ENCODE measurements at places on chromosomes 12 and 14.

GRCh38 chr14:99380402-99380801 lies 100.3 kb downstream of the SETD3 start:
- no peak for DNase-seq

DNA sequence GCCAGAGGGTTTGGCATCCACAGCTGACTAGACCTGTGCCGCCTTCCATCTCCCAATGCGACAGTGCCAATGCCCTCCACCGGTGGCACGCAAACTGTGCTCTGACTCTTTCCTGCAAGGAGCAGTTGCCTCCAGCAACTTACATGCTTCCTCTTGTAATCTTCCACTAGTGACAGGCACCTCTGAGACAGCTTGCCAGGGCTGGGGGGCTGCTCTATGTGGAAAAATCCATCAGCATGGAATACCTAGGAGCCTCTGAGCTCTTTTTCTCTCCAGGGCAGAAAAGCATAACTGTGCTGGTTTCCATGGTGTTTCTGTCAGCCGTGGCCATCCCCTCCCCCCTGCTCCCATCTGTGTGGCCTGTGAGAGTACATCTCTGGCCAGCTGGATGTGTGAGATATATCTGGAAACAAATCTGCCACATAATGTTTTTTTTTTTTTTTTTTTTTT lies 110.6 kb downstream of the MYRFL start:
- no peak for DNase-seq

- no peak for DNase-seq
These were observed 2.3 kb upstream of the PAWR start for GRCh38 chr12:79692860-79693577.

GRCh38 chr12:80710727-80711449 lies 3.5 kb downstream of the MYF6 start:
- DNase-seq: no peak

DNA sequence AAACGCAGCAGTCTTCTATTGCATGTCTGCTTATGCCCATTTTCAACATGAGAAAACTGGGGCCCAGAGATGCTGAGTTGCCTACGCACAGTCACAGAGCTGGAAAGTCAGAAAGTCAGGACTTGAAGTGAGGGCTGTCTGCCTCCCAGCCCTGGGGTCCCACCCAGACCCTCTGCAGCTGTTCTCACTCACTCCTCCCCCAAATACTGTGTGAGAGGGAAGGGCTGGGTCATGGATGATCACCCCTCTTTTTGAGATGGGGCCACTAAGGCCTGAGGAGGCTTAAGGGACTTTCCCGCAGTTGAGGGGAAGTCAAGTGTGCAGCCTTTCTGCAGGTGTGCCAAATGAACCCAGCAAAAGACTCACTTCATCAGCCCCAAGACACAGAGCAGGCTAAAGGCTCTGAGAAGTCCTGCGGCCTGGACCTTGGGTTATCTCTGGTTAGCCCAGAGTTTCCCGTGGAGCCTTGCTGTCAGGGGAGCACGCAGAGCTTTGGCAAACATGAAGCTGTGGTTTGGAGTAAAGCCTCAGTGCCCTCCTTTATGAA lies 18.7 kb downstream of the DTX1 start:
- no peak for DNase-seq

DNA sequence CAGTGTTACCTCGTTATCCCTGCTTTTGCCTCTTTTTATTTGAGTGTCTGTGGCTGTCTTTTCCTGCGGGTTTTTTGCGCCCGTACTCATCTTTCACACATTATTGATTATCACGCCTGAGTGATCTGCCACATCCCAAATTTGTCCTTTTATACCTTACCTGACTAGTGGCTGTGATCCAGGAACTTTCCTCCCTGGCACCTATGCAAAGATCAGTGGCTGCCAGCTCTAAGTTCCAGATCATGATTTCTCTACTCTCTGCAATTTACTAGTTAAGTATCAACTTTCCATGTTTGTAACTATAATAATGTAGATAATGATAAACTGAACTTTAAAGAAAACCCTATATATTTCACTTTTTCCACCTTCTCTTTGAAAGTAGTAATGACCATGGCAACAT lies 36.9 kb downstream of the PLEKHA5 start:
- DNase-seq: no peak

- DNase-seq: no peak
These were observed 52.0 kb downstream of the KCNMB4 start for GRCh38 chr12:70418101-70418500.

DNA sequence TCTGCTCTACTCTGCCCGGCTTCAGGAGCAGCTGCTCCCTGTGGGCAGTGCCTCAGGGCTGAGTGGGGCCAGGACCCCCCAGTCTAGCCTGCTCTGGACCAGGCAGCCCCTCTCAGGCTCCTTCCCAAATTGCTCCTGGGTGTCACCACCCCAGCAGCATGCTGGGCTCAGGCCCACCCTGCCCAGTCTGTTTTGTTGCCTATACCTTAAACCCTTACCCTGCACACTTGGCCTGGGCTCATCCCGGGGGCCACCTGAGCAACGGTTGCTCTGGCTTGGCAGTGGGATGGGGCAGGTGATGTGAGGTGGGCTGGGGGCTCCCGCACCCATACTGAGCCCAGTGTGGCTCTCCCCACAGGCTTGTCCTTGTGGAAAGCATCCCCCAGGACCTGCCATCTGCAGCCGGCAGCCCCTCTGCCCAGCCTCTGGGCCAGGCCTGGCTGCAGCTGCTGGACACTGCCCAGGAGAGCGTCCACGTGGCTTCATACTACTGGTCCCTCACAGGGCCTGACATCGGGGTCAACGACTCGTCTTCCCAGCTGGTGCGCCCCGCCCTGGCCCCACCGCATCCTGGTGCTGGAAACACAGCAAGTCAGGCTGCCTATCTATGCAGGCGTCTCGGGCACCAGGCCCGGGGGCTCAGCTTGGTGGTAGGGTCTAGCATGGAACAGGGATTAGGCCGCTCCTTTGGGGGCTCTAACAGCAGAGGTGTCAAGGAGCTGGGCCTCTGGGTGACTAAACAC lies 3.9 kb downstream of the PLD4 start:
- DNase-seq: no peak

GRCh38 chr14:23252006-23252405 lies 14.3 kb downstream of the RNF212B start:
- peak; percentile 61 for DNase-seq

GRCh38 chr12:42291680-42292079 lies 34.2 kb downstream of the ZCRB1 start:
- DNase-seq: no peak

DNA sequence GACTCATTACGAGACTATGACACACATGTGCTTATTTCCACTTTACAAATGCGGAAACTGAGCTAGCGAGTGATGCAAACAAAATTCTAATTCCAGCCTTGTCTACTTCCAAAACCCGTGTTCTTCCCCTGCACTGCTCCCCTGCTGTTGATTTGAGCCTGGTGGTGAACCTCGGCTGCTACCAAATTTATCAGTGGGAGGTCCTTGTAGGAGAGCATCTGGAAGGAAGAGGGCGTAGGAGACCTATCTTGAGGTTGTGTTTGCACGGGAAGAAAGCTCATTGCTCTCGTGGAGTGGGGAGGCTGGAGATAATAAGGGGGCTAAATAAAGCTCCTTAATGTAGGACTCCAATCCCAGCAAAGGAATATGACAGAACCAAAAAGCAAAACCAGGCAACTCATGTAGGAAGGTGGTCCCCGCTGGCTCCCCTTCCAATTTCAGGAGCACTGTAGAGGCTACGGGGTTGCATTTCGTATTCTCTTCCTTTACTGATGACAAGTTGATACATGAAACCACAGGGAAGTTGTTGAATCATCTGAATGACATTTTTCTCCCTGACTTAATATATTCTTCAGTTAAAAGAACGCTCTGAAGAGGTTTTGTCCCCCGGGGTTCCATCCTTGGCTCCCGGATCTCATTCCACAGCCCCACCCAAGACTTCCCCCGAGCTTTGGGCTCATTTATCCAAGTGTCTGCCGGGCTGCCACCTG lies 52.6 kb downstream of the FZD10 start:
- no peak for DNase-seq

GRCh38 chr14:93544212-93544611 lies 113.5 kb downstream of the UNC79 start:
- no peak for DNase-seq

- no peak for DNase-seq
These were observed 13.0 kb downstream of the CDKL1 start for GRCh38 chr14:50383618-50384225.

GRCh38 chr12:14913381-14913781 lies 25.0 kb downstream of the ERP27 start:
- DNase-seq: no peak

- no peak for DNase-seq
These were observed 313.2 kb downstream of the ATP23 start for GRCh38 chr12:58254463-58255100.

DNA sequence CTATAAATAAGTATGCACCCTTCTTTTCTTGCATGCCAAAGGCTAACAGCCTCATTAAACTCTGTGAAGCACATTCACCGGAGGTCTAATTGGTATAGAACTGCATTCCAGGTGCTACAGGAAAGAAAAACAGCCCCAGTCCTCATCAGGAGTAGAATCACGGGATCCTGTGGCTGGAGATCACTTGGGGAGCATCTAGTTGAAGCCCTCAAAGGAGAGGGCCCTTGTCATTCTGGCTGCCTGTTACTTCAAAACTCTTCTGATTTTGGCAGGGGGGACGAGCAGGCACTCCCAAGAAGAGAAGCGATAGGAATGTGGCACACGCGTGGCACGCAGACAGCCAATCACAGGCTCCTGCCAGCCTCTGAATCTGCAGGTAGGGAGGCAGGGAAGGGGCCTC lies 154.4 kb downstream of the TTC7B start:
- no peak for DNase-seq

GRCh38 chr14:93319958-93320357 lies 12.9 kb downstream of the BTBD7 start:
- DNase-seq: no peak

GRCh38 chr14:51396222-51396815 lies 156.3 kb downstream of the TMX1 start:
- no peak for DNase-seq

DNA sequence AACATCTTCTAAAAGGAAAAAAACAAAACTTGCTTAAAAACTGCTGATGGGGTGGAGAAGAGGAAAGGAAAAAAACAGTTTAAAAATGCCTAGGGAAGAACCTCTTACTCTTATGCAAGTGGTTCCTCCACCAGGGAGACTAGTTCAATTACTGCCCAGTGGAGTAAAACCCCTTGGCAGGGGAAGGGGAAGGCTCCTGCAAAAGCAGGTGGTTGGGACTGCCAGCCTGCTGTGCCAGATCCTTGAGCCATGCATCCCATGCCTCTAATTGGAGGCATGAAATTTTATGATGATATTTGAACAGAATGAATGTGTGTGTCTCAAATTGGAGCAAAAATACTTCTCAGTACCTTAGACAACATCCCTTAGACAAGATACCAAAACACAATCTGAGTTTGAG lies 118.8 kb downstream of the FSCB start:
- DNase-seq: no peak

GRCh38 chr14:54577977-54578376 lies 11.0 kb downstream of the SAMD4A start:
- no peak for DNase-seq

DNA sequence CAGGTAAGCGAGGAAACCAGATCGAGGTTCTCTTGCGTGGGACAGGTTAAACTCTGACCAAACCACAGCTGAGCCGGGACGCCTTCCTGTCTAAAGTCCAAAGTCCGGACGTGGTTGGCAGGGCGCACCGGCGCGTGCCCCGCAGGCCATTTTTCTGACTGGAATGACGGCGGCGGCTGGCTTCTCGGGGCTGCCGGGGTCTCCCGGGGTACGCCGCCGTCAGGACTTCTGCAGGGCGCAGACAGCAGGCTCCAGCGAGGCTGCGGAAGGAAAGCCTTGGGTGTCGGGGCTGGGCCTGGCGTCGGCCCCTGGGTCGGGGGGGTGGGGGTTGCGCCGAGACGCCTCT lies 32.8 kb downstream of the MIA2 start:
- DNase-seq: no peak

- no peak for DNase-seq
These were observed 162.5 kb upstream of the RTL1 start for GRCh38 chr14:101065696-101066694.

DNA sequence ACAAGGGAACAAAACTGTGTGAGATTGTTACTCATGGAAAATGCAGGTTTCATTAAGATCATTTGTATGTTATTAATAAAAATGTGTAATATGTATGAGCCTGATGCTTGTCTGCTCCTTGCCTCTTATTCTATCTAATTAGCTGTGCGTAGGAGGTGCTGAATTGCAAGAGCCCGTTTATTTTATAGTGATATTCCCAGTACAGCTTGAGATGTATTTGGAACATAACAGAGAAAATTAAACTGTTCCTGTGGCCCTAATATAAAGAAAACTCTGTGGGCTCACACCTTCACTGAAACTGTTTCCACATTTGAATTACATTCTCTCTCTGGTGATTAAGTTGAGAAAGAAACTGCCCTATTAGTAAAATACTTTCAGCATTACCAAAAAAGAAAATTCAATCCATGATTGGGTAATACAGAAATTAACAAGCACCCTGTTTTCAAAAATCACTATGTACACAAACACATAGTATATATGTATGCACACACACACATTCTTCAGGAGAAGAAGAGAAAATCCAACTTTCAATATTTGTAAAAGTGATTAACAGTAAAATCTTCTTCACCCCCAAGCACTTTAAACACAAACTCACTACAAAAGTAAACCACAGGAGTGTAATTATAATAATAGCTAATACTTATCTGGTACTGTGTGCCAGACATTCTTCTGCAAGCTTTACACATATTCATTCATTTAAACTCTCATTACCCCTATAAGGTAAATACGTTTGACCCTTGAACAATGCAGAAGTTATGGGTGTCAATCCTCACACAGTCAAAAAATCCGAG lies 233.2 kb downstream of the PHLDA1 start:
- DNase-seq: no peak

- DNase-seq: no peak
These were observed 101.5 kb upstream of the CCDC91 start for GRCh38 chr12:28088566-28089272.

- peak; percentile 5 for DNase-seq
These were observed 251.2 kb downstream of the ACSS3 start for GRCh38 chr12:81329085-81329484.

DNA sequence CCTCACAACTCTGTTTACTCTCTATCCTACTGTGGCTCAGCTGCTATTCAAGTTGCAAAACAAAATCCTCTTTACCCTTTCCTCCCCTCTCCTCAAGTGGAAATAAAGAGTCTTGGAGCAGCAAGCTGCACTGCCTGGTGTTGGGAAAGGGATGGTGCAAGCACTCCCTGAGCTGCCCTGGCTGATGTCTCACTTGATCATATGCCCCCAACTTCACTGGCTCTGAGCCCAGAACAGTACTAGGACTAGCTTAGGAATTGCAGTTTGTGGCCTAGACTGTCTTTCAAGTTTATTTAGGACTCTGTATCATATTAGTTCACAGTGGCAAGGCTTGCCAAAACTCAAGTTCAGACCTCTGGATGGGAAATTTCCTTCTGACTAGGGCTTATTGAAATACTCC lies 1683.8 kb upstream of the SEL1L start:
- DNase-seq: no peak

All from iPS DF 6.9 (cell line).